ENCODE measurements at places on chromosomes 5 and 9. TPM values are rescaled to one million over a fixed set of nuclear protein-coding genes. Genes with fewer than 3 reads are reported as not detected.

Gene SH2D3C
- 58.3 TPM for total RNA-seq

Gene SELENOP
- 0.40 TPM for total RNA-seq

Gene TEX48
- total RNA-seq: not detected

Gene PCDHA8
- 0.04 TPM for total RNA-seq

Gene TAS2R1
- total RNA-seq: not detected

All from pulmonary artery endothelial cell (primary cell).